ENCODE measurements at places on chromosomes 1 and 21. TPM values are rescaled to one million over a fixed set of nuclear protein-coding genes. Genes with fewer than 3 reads are reported as not detected.

RTCA gene
- 30.8 TPM for total RNA-seq

KRTAP26-1 gene
- total RNA-seq: not detected

CELA2A gene
- not detected for total RNA-seq

C1orf94 gene
- total RNA-seq: not detected

MTARC2 gene
- 28.6 TPM for total RNA-seq

BTBD19 gene
- 16.5 TPM for total RNA-seq

TCHH gene
- total RNA-seq: 0.13 TPM

REN gene
- total RNA-seq: 32.4 TPM

TMEM61 gene
- total RNA-seq: 7.0 TPM

- no peak for DNase-seq
Measured at GRCh38 chr1:53015508-53015860, 46.5 kb upstream of the PODN start.

DNA sequence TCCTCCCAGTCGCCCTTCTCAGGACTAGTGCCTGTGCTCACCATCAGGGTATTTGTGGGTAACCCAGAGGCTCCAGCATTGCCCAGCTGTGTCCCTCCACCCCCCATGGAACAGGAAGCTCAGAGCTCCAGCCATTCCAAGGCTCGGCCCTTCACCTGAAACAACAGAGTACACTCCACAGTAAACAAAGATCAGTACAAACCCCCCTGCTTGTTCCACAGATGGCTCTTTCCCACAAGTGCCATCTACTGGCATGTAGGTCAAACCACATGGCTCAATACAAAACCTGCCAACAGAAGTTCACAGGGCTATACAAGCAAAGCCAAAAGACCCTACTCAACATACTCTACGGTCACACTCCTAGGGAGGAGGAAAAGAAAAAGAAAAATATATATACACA is 258.7 kb downstream of the AGBL4 start:
- no peak for DNase-seq

DNA sequence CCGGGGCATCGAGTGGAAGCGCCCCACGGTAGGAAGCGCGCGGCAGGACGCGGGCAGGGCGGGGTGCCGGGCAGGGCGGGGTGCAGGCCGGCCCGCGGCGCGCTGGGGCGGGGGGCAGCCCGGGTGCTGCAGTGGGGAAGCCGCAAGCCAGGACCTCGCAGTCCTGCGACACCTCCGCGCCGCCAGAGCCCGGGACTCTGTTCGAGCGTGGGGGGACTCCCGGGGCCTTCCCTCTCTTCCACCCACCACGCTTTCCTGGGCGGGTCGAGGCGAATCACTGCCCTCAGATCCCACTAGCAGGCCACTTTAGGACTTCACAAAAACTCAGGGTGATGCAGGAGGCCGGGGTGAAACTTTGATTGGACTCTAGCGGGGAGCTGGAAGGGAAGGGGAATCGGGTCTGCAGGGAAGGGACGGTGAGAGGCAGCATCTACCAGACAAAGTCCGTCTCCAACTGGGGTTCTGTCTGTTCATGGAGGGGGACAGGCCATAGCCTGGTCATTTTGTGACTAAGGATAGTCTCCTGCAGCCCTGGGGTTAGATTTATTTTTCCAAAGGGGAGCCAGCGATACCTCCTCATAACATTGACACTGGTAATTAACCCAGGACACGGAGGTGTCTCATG is 623 bp downstream of the CAPN2 start:
- peak; percentile 87 for DNase-seq

DNA sequence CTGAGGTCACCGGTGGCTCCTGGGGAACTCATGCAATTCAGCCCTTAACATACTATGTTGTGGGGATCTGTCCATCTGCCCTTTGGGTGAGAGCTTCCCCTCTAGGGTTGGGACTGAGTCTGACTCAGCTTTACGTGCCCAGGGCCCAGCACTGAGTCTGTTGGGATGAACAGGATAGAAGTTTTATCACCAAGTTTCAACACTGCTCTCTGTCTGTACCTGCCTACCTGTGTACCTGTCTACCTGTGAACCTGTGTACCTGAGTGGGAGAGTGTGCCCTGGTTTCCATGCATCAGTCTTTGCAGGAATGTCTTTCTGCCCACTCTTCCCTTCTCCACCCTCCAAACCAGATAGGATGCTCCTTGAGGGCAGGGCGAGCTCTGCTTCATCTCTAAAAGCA is 90.6 kb upstream of the POU3F1 start:
- no peak for DNase-seq

DNA sequence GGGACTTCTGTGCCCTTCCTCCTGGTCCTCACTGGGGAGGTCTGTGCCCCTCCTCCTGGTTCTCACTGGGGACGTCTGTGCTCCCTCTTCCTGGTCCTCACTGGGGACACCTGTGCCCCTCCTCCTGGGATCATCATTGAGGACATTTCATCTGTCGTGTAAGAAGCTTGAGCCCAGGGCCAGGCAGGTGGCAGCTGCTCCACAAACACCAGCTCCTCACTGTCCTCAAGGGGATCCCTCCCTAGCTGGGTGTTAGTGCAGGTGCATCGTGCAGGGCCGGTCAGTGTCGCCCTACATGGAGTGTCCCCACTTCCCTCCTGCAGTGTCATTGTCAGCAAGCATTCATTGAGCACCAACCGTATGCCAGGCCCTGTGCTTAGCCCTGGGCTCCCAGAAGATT is 312.7 kb downstream of the PTPRU start:
- DNase-seq: no peak

DNA sequence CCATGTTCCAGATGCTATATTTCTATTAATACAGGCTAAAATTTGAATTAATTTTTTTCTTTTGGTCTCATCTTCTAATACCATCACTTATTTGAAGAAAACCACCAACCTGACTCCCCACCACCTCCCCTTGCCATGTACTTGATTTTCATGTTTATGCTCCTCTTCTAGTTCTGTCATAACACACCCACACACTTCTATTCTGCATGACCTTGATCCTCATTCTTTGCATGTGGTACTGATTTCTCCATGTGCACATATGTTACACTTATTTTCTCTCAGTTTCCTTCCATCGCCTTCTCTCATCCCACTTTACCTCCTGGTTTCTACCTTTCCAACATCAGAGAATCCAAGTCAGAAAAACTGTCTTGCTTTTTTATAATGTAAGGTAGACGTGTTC is 78.9 kb upstream of the ARID1A start:
- no peak for DNase-seq

- DNase-seq: peak; percentile 96
Measured at GRCh38 chr1:155061381-155062150, 2.0 kb upstream of the EFNA4 start.

DNA sequence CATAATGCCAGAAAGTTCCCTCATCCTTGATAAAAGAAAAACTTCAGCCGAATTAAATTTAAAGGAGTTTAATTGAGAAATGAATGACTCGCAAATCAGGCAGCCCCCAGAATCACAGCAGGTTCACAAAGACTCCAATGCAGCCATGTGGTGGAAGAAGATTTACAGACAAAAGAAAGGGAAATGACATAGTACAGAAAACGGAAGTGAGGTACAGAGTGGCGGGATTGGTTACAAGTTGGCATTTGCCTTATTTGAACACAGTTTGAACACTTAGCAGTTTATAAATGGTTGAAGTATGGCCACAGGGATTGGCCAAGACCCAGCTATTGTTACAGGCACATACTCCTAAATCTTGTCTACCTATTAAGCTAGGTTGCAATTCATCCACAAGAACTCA is 46.6 kb downstream of the HIVEP3 start:
- DNase-seq: no peak

DNA sequence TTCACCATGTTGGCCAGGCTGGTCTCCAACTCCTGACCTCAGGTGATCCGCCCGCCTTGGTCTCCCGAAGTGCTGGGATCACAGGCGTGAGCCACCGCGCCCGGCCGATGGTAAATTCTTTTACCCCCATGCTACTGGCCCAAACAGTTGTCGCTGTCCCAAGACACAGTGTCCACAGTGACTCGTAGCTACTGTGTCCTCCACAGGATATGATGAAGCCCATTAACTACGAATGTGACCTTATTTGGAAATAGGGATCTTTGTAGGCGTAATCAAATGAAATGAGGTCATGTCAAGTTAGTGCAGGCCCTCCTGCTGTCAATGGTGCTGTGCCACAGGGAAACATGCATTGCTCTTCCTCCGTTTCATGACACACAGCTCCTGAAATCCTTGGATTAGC is 8.5 kb downstream of the FNDC10 start:
- no peak for DNase-seq

DNA sequence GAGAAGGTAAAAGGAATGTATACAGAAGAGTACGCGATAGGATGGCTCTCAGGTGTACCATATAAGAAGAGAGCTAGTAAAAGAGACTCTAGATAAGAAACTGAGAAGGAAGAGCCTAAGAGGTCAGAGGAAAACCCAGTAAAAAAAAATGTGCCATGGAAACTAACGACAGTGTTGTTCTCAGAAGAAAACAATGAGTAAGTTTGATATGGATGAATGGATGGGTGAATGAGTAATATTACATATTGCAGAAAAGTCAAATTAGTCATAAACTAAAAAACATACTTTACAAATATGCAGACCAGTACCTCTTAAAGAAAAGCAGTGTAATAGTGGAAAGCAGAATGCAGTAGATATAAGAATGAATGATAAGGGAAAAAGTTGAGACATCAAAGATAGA is 316.2 kb downstream of the HMCN1 start:
- DNase-seq: no peak

DNA sequence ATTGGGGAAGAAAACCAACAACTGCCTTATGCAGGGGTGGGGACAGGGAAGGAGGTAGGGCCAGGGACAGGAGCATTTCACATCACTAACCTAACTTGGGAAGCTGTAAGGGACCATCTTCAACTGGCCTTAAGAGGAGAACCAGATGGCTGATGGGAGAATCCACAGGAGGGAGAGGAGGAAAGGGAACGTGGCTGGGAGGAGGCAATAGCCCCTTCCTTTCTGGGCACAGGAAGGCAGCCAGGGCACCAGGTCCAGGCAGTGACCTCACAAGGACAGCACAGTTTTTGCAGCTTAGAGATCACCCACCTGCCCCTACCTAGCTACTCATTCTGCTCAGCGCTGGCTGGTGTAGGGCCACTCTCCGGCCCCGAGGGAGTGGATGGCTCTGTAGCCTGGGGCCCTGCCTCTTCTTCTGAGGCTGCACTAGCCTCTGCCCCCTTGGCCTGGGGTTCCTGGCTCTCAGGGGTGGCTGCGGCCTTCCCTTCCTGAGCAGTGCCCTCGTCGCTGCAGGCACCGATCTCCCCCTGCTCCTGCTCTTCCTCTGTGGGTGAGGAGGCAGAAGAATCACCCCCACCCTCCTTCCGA is 1.7 kb downstream of the MARCKSL1 start:
- no peak for DNase-seq

- DNase-seq: no peak
Measured at GRCh38 chr1:32900371-32900955, 726 bp downstream of the TMEM54 start.

GRCh38 chr1:92754000-92754718 is 30.7 kb downstream of the EVI5 start:
- no peak for DNase-seq

GRCh38 chr21:34091607-34092006 is 18.2 kb downstream of the MRPS6 start:
- DNase-seq: no peak

DNA sequence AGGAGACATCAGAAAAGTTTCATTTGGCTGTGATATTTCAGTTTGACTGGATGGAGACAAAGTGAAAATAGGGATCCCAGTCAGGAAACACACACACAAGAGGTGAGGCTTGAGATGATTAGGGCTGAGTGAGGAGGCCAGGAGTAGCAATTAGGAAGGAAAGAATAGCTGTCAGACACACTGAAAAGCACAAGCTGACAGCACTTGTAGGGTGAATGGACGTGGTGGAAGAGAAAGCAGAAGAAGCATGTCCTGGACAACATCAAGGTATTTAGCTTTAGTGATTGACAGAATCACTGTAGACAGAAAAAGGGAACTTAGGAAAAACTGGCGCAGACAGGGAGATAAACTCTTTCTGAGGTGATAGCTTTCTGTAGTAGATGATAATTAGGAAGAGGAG is 347.7 kb downstream of the TGFB2 start:
- no peak for DNase-seq

DNA sequence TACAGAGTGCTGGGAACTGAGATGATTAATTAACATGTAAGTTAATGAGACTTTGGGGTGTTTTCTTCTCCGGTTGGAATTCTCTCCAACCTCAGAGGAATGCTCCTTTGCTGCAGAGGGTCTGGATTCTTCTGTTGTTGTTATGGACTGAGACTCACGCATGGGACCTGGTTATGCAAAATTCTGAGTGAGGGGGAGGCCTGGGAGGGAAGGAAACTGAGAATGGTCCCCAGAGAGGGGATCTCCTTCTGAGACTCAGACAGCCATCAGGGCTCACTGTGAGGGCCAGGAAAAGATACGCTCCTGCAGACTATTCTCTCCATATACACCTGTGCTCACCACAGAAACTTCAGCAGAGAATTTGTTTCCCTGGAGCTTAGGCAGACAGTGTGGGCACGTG is 56.3 kb downstream of the HTR6 start:
- no peak for DNase-seq

DNA sequence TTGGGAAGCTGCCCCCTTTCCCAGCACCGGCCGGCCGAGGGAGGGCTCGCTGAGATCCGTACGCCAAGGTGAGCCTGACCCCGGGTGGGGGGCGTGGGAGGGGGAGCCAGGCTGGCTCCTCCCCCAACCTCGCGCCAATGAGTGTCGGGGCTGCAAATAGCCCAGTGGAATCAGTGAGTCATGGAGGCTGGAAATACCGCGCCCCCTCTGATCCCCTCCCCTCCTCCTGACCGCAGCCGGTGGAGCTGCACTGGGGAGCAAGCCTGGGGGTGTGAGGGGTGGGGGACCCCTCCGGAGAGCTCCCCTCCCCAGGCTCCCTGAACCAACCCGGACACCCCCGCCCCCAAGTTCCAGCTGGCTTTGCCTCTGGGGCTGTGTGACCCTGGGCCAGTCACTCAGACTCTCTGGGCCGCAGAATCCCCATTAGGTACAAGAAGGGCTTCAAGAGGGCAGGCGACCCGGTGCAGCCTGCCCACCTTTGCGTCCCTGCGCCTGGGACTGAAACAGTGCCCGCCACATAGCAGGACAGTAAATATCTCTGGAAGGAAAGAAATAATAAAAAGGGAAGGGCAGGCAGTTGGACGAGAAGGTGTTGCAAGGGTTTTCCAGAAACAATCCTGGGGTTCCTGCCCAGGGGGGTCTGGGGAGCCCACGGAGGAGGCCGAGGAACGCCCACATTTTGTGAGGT is 4.5 kb downstream of the HSPB7 start:
- peak; percentile 70 for DNase-seq

Data from kidney (tissue), 22 donors.